AG08395 (cell line): ENCODE measurements at places on chromosomes 13 and 19.

- no peak for DNase-seq
Measured at GRCh38 chr13:37385248-37385647, 213.3 kb downstream of the POSTN start.

DNA sequence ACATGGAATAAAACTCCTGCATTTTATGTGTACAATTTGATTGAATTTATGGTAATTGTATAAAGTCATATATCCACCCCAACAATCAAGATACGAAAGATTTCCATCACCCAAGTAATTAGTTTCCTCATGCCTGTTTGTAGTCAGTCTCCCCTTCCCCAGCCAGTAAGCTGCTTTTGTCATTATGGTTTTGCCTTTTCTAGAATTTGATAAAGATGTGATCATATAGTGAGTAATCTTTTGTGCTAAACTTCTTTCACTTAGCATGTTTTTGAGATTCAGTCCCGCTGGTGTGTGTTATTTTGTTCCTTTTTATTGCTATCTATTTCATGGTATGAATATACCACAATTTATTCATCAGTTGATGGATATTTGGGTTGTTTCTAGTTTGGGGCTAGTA lies 16.0 kb downstream of the ITM2B start:
- DNase-seq, result no peak

DNA sequence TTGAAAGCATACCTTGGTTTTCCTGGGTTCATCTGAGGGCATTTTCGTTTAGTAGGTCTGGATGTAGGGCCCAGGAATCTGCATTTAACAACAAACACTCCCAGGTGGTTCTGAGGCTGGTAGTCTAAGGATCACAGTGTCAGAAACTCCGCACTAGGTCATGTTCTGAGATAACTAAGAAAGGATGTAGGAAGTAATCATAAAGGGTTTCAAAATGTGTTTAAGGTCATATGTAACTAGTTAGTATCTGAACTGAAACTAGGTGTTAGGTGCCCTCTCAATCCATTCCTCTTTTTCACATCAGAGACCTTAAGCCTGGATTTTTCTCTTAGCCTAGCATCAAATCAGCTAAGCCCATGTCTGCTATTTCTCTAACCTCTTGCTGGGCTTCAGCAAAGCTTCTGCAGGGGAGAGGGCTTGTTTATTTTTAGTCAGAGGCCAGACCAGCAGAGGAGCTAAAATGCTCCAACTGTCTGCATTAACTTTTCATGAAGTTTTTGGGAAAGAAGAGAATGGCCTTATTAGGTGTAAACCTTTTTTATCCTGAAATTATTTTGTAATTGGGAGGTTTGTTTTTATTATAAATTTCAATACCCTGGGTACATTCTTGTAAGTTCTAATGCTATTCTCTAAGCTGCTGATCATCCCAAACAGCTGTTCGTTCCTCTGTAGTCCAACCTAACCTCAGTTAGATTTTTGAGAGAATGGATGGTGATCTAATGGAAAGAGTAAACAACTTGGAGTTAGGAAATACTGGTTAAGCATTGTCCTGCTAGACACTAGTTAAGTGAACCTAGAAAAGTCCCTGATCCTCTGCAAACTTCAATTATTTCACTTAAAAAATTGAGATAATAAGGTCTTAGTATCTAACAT lies 262.8 kb upstream of the RFC3 start:
- no peak for DNase-seq

DNA sequence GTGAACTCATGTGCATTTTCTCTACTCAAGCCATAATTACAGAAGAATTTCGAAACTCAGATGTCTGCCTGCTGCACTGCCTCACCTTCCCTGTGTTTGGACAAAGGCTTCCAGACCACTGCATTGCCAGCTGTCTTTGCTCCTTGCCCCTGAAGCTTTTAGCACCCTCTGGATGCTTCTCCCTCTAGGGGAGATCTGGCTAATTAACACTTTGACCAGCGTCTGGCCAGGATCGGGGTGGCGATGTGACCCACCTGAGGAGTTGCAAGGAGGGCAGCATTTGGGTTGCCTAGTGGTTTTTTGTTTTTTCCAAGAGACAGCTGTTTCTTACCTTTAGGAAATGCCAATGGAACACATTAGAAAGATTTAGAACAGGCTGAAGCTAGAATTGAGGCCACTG lies 127.7 kb upstream of the ZNF536 start:
- no peak for DNase-seq

DNA sequence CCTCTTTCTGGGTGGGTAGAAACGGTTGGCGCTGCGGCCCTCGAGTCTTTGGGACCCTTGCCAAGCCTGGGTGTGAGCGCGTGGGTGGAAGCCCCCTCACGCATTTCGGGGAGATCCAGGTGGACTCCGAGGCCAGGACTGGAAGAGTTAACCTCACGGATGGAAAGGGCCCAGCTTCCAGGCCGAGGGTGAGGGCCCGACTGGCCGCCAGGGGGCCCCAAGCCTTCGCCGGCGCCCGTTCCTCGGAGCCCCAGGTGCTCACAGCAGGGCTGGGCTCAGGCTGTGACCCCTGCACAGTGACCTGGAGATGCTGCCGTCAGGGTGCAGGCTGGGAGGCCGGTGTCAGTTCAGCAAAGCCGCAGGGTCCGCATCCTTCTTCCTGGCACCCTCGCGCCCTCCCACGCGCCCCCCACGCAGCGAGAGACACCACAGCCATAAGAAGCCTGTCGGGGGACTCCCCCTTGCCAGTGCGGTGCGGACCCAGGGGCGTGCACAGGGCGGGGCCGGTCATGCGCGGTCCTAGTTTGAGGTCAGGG lies 34.2 kb upstream of the TMEM255B start:
- DNase-seq, result peak; percentile 66

DNA sequence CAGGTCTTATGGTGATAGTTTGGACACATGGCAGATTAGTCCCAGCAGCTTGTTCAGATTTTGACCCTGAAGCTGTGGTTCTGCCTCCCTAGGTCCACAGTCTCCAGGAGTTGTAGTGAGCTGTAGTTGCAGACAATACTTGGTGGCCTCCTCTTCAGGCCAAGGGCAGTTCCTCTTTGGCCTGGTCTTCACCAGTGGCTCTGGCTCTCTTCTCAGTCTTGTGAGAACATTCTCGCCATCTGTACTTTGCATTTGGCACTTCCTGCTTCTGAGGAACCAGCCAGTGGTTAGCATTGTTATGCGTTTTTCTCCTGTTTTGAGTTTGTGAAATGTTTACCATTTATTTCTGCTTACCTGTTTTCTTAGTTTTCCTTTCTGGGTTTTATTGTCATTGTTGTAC lies 40.7 kb downstream of the PCCA start:
- peak; percentile 8 for DNase-seq

DNA sequence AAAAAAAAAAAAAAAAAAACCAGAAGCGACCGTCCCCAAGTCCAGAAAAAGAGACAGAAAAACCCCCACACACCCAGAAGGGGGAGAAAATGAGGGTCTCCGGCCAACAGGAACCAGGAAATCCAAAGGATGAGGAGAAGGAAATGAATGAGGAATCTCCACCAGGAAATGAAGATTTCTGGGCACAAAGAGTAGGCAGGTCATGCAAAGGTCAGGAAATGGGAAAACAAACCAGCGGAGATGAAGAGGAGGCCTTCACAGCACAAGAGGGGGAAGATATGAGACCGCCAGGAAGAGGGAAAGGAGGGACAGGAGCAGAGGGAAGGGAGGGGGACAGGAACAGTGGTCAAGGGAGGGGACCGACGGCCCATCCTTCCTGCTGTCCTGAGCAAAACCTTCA lies 5.8 kb downstream of the TEAD2 start:
- no peak for DNase-seq

- DNase-seq, result no peak
Measured at GRCh38 chr13:45316338-45316737, 24.6 kb downstream of the TPT1 start.

GRCh38 chr19:53657778-53658177 lies 26.0 kb downstream of the DPRX start:
- DNase-seq, result no peak

DNA sequence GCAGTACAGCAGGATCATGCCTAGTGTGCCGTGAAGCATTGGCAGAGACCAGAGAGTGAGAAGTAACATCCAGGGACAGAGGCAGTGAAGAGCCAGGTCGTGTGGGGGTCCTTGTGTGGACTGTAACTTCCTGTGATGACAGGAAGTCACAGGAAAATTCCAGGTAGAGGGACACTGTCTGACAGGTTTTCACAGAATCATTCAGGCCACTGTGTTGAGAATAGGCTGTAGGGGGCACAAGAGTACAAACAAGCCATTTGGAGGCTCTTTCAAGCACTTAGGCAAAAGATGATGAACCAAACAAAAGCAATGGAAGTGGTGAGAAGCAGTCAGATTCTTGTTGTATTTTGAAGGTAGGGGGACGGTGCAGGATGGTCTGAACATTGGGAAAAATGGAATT lies 46.4 kb downstream of the N4BP2L1 start:
- peak; percentile 27 for DNase-seq

GRCh38 chr19:725461-726089 lies 16.8 kb downstream of the PALM start:
- no peak for DNase-seq

- no peak for DNase-seq
Measured at GRCh38 chr19:16359074-16359473, 34.4 kb downstream of the KLF2 start.

- DNase-seq, result no peak
Measured at GRCh38 chr19:6903446-6903845, 16.1 kb downstream of the ADGRE1 start.

- DNase-seq, result peak; percentile 82
Measured at GRCh38 chr19:1767464-1767933, 14.2 kb downstream of the ONECUT3 start.

- DNase-seq, result no peak
Measured at GRCh38 chr13:24161980-24162525, 1.5 kb downstream of the SPATA13 start.

GRCh38 chr13:79519255-79519654 lies 38.3 kb downstream of the NDFIP2 start:
- DNase-seq, result peak; percentile 3

DNA sequence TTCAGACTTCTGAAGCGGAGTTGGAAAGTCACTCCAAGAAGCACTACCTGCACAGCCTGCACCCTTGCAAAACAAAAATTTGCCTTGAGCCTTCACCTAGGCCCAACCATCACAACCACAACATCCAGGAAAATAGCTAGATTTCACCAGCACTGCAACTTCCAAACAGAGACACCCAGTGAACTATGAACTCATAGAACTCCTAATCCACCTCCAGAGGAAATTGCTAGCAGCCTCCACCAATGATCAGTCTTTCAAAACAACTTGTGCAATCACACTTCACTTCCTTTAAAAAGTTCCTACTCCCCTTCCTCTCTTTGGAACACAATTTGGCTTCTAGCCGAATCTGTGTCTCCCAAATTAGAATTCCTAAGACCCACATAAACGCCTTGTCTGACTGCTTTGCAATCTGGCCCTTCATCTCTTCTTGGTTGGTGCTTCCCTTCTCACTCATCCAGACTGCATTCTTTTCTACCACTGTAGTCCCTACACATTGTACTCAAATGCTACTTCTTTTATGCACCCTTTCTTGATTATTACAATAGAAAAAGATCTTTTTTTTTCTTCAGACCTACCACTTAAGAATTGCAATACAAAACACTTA lies 489.2 kb upstream of the ARGLU1 start:
- DNase-seq, result no peak

DNA sequence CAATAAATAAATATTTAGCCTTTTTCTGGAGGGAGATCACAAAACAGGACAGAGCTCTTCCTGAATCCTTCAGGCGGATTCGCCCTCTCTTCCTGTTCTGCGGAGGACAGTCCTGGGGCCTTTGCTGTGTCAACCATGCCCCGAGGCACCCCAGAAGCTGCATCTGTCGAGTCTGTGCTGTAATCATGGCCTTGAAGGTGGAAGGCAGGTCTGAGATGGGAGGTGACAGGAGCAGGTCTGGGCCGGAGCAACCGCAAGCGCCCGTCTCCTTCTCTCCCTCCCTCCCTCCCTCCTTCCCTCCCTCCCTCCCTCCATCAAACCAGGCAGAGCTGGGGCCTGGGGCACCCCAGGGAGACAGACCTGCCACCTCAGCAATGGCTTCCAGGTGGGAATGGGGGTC lies 4.6 kb upstream of the FXYD3 start:
- no peak for DNase-seq

DNA sequence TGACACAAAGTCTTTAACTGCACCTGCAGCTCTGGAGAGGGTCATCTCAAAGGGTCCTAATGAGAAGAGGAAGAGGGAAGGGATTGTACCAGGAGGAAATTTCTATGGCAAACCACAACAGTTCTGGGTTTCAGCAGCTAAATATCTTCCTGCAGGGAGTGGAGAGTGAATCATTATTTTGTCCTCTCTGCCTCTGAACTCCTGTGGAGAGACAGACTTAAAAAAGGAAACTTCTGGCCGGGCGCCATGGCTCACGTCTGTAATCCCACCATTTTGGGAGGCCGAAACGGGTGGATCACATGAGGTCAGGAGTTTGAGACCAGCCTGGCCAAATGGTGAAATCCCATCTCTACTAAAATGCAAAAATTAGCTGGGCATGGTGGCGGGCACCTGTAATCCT lies 16.9 kb upstream of the C1QTNF9 start:
- DNase-seq, result no peak

DNA sequence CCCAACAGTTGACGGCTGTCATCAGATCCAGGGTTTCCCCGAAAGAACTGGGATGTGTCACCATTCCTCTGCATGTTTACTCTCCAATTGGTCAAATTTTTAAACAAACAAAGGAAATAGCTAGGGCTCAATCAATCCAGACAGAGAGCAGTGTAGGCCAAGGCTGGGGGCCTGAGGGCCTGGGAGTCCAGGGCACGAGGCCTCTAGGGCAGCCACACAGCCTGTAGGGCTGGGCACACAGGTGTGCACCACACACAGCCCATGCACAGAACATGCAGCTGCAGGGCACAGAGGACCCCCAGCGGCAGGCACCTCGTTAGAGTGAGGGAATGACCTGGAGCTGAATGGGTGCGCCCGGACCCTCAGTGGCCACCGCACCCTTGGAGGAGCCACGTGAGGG lies 9.5 kb downstream of the MIER2 start:
- DNase-seq, result no peak

DNA sequence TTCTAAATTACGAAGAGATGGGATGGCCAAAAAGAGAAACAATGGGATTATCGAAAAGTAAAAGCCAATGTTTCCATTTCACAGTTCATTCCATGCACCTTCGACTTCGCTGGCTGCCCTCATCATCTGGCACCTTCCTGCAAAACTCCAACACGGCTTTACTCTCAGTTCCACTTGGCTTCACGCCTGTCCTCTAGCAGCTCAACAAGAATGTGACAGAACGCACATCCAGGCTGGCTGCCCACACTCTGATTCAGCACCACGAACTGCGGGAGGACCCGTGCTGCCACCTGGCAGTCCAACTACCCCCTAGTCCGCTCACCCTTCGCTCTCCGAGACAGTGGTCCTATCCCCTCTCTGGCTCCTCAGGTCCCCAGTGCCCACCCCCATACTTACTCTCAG lies 11.7 kb downstream of the ATP7B start:
- no peak for DNase-seq

GRCh38 chr13:98284679-98285078 lies 107.6 kb upstream of the RNF113B start:
- DNase-seq, result no peak
